Stimulated activated CD8-positive, alpha-beta memory T cell treated with anti-CD3 and anti-CD28 coated beads, Interleukin-7, amount 100 ng/mL, for 48 hours (primary cell): ENCODE measurements at places on chromosomes 3 and 15.

GRCh38 chr3:197562398-197563251, 6.9 kb upstream of the BDH1 start:
- DNase-seq: no peak

DNA sequence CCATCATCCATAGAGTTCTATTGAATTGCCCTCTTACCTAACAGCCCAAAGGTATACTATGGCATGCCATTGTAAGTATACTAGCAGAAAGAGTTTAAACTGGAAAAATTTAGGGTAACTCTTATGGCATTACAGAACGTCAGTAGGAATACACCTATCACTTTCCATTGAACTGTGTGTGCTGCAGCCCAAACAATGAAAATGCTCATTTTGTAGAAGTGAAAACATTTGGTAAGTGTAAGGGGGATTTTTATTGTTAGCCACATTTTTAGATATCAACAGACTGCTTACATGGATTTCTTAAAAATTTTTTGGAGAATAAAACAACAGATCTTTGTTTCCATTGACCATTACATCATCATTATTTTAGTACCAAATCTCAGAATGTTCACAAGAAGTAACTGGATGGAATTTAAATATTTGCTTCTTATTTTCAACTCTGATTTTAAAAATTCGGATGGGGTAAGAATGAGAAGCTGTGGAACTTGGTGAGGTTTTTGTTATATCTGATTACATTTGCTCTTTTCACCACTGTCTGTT, 245.9 kb downstream of the UBE2E2 start:
- DNase-seq: no peak

DNA sequence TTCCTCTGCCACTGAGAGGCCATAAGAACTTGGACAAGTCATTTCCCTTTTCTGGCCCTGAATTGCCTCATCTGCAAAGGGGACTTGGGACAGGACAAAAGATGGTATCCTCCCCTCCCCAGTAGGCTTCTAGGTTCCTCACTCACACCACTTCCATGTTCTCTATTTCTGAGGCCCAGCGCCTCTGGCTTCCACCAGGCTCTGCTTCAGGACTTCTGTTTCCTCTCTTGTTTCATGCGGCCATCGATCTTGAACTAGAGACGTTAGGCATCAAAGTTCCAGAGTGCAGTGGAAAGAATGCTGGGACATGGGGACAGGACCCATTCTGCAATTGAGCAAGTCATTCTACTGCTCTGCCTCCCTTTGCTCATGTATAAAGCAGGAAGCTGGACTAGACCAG, 1.7 kb downstream of the TM4SF4 start:
- DNase-seq: no peak

DNA sequence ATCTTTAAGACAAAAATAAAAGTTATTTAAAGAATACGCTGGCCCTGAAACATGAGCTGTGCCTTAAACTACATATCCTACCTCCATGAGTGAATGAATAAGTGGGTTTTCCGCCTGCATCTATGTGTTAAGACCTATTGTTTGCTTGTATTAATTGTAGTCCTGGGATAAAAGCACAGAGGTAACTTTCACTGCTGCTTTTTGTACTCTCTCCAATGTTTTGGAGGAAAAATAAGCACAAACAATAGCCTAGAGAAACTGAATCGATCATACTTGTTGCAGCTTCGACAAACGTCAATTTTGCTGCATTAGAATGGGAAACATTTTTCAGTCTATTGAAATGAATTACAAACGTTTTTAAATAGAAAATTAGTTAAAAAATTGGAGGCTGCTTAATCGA, 1.3 kb upstream of the CTNNB1 start:
- DNase-seq: no peak

DNA sequence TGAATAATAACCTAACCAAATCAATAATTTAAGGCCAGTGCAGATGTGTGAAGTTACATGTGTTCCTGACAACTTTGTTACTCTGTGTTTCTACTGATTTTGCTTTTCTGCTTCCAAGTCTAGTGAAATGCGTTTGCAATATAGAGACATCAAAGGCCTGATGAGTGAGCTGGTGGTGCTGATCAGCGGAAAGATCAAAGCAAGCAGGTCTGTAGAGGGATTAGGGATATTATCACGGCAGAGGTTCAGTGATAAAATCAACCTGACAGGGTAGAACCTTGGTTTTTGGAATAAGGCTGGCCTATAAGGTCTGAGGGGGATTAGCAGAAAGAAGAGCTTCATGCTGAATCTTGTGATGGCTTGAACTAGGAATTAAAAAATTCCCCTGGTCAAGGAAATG, 111.7 kb downstream of the EDEM1 start:
- DNase-seq: no peak

DNA sequence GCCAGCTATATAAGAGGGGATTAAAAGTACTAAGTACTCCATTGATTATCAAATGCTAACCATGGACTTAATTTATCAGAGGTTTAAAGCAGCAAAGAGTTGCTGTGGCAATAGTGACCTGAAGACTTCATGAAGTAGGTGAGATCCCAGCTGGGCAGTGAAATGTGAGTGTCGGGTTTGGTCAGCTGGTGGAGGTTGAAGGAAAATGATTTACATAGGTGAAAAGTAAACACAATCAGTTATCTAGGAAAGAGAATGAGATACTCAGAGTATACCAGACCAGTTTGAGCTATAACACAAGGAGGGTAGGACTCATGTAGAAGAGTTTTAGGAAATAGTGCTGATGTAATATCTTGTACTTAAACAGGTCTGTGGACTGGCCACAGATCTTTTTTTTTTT, 16.5 kb upstream of the FBXO22 start:
- no peak for DNase-seq

GRCh38 chr3:13480340-13481318, 523 bp downstream of the HDAC11 start:
- DNase-seq: no peak

DNA sequence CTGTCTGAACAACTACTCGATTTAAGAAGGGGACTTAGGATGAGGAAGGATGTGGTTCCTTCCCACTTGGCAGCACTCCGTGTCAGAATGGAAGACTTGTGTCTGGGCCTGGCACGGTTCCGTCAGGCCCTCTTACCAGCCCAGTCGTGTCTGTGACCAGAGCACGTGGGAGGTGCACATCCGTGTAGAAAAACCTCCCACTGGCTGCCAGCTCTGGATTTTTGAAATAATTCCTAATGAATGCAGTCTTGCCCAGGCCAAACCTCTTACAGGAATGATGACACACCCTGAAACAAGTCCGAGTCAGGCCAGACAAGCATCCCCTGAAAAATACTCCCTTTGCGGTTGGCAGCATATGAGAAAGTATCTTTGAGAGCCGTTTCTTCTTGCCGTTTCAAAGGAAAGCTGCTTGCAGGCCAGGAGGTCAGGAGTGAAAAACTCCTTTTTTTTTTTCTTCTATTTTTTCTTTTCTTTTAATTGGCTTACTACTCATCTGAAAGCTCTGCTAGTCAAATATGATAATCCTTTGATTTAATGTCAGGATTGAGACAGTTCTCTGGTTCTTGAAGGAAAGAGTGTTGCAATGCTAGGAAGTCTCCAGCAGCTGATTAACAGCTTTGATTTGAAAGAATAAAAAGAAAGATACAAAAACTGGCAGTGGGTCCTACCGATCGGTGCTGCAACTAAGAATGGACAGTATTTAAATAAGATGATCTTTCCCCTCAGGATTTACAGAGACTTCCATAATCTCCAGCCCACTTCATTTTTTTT, 19.8 kb downstream of the IL1RAP start:
- DNase-seq: no peak

DNA sequence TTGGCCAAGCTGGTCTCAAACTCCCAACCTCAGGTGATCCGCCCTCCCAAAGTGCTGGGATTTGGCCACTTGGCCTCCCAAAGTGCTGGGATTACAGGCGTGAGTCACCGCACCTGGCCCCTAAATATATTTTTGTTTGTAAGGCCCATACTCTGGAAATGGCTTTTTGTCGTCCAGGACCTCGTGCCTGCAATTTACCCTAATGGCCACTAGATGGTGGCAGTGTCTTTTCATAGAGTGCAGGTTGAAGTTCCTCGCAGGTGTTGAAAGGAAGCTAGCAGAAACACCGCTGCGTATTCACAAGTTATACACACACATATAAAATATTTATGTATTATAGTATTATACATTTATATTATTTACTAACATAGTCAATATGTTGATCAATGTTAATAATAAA, 97.2 kb downstream of the LRTM1 start:
- no peak for DNase-seq

DNA sequence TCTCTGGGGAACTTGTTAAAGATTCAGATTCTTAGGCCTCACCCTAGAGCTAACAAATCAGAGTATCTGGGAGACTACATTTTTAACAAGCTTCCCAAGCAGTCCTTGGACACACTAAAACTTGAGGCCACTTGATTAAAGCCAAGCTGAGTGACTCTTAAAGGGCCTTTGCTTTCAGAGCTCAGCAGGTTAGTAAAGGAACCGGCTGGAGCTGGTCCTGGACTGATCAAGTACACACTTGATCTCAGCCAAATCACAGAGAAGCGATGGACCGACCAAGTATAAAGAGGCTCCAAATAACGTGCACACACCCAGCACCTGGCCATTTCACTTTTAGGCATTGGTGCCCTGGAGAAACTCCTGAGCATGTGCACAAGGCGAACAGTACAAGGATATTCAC, 12.9 kb upstream of the TM6SF1 start:
- DNase-seq: no peak

DNA sequence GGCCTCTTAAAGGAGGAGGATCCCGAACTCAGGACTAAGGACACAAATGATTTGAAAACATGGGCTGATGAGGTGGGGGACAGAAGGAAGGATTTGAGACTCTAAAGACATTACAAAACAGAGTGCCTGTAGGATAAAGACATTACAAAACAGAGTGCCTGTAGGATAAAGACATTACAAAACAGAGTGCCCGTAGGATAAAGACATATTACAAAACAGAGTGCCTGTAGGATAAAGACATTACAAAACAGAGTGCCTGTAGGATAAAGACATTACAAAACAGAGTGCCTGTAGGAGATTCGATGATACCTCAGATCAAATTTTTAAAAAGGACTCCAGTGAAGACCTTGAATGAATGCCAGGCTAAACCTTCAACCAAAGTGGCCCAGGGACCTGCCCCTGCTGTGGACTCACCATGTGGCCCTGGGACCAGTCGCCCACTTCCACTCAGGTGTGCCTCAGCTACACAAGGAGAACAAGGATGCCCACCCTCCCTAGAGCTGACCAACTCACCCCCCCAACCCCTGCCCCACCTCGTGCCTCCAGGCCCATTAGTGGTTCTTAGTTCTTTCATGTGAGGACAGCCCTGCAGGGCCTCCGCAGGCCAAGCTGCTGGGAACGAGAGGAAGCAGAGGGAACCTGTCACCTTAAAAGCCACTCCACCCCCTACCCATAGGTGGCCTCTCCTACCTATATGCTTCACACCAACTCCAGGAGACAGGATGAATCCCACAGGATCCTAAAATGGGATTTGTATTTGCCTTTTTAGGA, 59.8 kb downstream of the SH3BP5 start:
- DNase-seq: no peak
